SHP77 (cell line): ENCODE measurements at places on chromosomes 3 and 15.
A peak's percentile ranks its signal among the peaks of the same experiment; 100 is the strongest.

DNA sequence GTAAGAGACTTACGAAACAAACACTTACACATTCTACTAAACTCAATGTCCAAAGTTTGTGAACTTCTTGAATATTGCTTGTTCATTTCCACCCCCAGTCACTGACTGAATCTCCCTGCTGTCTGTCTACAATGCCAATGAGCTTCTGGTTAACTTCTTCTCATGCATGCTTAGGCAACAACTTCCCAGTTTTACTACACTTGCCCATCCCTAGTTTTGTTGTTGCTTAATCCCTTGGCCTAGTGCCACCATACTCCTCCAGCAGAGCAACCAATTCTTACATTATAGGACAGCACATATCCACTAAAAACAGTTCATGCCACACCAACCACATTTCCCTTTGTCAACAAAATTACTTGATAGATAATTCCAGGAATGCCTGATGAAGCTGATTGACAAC, 40.9 kb upstream of the CCR2 start:
- DNase-seq: no peak

DNA sequence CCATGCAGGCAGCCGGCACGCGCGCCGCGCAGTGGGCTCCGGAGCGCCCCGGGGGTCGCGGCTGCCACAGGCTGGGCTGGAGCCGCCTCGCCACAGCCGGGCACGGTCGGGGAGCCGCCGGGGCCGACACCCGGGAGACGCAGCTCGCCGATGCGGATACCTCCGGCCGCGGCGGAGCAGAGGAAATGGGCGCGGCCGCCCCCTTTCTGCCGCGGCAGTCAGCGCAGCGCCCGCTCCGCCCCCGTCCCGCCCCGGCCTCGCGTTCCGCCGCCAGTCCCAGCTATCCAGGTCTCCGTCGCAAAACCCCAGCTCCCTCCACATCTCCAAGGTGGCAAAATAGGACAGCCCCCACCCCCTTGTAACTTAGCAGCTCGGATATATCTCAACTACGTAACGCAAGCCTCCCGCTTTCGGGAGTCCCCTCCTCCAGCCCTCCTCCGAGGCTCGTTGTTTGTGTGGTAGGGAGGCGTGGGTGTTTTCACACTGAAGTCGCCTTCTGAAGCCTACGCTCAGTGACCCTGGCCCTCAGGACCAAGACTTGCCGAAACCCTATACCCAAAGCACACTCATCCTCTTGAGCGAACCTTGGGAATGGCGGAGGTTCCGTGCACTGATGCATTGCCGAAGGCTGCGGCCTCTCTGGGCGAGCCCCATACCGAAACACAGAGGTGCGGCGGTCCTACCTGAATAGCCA, at the start of gene SH3BP5:
Gene SH3BP5 (minus strand): TSS at position 182 of the 694 bp plus-strand sequence. CDS start 178 bp downstream, at position 4.
- DNase-seq: peak; percentile 74

DNA sequence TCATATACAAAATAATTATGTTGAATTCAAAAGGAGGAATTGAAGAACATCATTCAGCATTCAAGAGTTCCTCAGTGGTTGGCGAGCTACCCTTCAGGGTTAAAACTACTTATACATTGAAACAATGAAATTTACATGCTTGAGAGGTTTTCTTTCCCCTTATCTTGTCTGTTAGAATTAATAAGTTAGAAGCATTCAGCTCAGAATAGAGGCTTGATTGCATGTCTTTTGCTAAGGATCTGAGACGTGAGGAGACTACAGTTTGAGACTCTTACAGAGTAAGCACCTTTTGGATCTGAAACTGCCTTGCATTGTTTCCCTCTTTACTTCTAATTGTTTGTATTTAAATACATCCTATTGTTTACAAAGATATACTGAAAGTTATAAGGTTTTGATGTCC, 157.6 kb downstream of the NSUN3 start:
- no peak for DNase-seq

DNA sequence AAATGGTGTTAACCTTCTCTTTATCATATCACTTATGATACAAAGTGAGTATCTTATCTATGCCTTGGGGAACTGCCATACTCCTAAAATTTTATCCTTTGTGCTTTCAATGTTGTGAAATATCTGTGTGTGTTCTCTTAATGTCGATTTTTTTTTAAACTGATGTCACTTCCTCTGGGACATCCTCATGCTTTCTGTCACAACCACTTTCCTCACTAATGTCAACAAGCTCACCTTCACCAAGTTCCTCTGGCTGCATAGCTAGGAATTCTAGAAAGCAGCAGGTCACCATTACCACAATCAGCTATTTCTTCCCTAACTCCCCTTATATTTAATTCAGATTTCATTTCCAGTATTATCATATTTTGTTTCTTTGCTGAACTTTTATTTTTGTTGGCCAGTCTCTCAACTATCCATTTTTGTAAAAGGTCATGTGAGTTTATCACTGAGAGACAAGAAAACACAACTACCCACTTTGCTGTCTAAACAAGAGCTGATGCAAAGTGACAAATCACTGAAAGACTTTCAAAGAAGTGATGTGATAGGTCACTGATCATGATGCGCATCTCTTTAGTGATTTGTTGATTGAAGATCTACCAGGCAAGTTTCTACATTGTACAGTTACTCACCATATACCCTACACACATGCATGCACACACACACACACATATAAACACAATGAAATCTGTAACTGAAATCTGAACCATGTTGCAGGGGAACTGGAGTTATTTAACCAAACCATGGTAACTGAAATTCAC, 369.0 kb downstream of the ULK4 start:
- DNase-seq: no peak

GRCh38 chr3:85342915-85343314, 384.1 kb downstream of the CADM2 start:
- DNase-seq: peak; percentile 7

DNA sequence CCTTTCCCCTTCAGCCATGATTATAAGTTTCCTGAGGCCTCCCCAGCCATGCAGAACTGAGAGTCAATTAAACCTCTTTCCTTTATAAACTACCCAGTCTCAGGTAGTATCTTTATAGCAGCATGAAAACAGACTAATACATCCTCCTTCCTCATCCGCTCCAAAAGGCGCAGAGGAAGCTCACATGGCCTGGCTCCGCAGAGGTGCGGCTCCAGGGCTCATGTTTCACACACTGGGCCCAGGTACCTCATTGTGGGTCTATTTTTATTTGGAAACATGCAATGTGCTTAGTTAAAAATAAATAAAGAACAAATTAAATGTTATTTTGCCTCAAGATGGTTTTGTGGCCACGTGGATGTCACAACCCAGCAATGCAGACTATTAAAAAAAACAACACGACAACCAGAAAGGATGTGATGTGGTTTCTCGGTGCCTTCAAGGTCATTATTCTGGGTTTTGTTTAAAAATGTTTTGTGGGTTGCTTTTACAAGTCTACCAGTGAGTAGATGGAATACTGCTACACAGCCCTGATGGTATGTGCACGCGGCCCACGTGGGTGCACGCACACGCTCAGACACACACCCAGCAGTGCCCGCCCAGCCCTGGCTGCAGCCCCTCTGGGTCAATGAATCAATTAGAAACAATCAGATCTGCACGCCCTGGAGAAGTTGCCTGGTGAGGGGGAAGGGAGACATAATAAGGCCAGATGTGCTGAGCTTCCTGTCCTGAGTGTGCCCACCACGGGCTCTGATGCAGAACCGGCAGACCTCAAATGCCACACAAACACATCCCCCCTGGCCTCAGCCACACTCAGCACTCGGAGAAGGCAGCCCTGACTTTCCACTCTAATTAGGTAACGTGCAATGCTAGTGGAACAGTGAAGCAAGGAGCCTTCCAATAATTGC, 140.1 kb downstream of the ADAMTS17 start:
- DNase-seq: no peak

DNA sequence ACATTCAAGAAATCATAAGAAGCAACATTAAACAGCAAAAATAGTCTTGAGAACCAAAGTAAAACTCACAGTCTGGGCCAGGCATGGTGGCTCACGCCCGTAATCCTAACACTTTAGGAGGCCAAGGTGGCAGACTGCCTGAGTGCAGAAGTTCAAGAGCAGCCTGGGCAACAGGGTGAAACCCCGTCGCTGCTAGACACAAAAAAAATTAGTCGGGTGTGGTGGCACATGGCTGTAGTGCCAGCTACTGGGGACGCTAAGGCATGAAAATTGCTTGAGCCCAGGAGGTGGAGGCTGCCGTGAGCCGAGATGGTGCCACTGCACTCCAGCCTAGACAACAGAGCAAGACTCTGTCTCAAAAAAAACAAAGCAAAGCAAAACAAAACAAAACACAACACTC, 117.7 kb upstream of the GOLGA6L6 start:
- DNase-seq: no peak

DNA sequence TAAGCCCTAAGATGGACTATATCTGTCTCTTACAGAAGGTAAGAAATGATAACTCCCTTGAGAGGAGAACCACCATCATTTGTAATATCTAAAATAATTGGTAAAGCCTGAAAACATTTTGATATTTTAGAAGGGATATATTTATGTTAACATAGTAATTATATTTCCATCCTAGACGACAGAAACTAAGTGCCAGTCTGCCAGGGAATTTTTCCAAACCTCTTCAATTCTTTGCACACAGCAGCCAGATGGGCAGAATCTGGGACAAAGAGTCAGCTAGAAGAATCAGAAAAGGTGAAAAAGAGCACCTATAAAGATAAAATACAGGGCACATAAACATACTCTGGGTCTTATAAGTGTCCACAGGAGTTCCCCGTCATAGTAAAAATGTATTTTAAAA, 70.0 kb upstream of the CBLB start:
- no peak for DNase-seq

DNA sequence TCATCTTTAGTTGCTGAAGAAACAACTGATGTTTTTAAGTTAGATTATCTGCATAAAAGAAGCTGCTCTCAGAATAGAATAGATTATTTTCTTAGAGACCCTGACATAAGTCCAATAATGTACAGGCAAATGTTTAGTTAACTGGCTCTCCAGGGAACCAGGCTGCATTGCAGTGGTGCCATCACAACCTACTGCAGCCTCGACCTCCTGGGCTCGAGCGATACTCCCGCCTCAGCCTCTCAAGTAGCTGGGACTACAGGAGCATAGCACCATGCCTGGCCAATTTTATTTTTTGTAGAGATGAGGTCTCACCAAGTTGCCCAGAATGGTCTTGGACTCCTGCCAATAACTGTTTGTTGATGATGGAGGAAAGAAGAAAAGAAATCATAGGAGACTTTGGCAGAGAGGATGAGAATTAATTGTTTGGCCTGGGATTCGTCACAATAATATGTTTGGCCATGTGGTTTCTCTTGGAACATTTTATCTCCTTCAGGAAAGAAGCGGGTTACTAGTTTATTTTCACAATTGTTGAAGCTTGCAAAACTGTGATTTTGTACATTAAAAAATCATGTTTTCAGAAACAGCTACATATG, 429.2 kb downstream of the CADM2 start:
- peak; percentile 6 for DNase-seq

- no peak for DNase-seq
These were observed 57.5 kb downstream of the PTPRG start for GRCh38 chr3:61618871-61619270.

DNA sequence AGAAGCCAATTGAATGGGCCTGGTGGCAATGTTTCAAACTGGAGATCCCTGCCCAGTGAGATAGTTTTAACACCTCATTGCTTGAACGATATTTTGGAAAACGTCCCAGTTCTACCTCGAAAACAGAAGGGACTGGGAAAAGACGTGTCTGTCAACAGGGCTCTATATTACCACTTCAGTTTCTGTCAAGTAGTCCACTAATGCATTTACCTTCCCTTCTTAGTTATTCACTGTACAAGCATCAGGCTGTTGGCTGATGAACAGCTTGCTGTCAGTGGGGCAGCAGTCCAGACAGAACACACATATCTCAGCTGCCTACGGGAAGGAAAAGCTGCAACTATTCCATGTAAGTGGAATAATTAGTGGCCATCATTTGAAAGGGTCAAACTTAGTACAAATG, 794.7 kb upstream of the GBE1 start:
- DNase-seq: peak; percentile 18

DNA sequence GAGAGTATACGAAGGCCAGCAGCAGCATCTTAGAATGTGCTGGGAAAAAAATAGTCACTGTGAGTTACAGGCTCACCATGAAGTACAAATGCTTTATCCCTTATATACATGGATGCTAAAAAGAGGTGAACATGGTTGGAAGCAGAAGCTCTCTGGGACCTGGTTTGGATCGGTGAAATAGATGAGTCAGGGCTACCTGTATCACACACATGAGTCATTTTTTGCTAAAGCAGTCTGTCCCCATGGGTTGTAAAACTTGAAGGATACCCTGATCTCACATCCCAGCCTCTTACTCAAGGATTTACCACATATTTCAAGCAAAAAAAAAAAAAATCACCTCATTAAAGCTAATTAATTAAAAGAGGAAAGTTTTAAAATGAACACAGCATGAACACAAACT, 6.9 kb upstream of the SERPINI2 start:
- DNase-seq: no peak

GRCh38 chr15:49624056-49624455, 3.2 kb downstream of the DTWD1 start:
- DNase-seq: no peak

- no peak for DNase-seq
These were observed 226.1 kb upstream of the UBE2E2 start for GRCh38 chr3:22977042-22977441.

- DNase-seq: peak; percentile 37
These were observed 47.6 kb downstream of the SETMAR start for GRCh38 chr3:4350789-4351163.
